ENCODE measurements at places on chromosomes 3 and 15.

- DNase-seq = no peak
These were observed 103.5 kb upstream of the SLC7A14 start for GRCh38 chr3:170689296-170689829.

- no peak for DNase-seq
These were observed 23.3 kb upstream of the NEO1 start for GRCh38 chr15:73028831-73029451.

- DNase-seq = no peak
These were observed 474.7 kb upstream of the ALCAM start for GRCh38 chr3:104892044-104892443.

GRCh38 chr15:90184119-90184785, 16.9 kb upstream of the SEMA4B start:
- no peak for DNase-seq

GRCh38 chr3:123169492-123169929, 32.2 kb upstream of the SEC22A start:
- DNase-seq = no peak

DNA sequence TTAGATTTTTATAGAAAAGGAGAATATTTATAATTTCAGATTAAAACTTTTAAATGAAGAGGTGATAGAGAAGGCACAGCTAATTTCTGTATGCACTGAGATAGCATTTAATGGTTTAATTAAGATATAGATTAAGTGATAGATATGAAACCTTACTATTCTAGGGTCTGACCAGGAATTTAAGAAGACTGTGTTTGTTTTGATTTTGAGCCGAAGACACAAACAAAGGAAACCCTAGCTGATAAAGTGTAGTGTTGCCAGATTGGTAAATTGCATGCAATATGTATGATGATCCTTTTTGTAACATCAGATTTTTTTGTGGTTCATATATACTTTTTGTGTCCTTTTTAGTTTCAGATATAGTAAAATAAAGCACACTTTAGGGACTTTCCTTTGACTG, 141.8 kb downstream of the ZPLD1 start:
- DNase-seq = no peak
